ENCODE measurements at places on chromosomes 16 and 17.

DNA sequence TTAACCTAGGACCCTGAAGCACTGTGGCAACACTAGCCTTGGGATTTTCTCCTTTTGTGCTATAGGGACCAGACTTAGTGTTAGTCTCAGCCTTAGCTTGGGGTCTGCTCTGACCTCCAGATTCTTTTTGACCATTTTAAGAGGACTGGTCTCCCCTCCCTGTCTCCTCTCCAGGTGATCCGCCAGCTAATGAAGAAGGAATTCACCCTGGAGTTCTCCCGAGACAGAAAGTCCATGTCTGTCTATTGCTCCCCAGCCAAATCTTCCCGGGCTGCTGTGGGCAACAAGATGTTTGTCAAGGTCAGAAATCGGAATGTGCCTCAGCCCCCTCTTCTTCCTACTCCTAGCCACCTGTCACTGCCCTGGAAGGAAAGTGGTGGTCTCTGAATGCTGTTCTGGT, 19.5 kb downstream of the ATP2A1 start:
- no peak for DNase-seq

- DNase-seq, result no peak
These were observed 146.8 kb downstream of the CYLD start for GRCh38 chr16:50888486-50889261.

DNA sequence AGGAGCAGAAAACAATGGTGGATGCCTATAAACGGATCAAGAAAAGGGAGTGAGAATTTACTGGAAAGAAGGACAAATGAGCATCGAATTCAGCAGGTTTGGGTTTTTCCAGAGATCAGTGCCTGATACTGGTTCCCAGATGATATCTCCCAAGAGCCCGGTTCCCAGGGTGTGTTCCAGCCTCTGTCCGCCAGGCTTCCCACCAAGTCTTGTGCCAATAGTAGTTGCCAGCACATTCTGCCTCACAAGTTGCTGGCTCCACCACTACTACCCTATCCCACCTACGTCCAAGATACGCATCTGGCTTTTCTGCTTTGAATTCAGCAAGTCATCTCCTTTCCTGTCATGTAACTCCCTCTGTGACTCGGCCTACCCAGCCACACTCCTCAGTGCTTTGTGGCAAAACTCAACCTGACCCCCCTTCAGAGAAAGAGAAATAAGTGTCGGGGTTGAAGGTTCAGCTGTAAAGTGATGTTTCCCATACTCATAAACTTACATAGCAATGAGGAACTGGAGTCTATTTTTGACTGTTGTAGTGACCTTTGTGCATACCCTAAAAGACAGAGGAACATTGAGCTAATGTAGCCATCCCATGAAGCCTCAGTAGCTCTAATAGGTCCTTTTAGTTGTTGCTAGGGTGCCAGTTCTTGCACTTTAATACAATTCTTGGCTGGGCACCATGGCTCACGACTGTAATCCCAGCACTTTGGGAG, 277.0 kb downstream of the IRX3 start:
- DNase-seq, result no peak

DNA sequence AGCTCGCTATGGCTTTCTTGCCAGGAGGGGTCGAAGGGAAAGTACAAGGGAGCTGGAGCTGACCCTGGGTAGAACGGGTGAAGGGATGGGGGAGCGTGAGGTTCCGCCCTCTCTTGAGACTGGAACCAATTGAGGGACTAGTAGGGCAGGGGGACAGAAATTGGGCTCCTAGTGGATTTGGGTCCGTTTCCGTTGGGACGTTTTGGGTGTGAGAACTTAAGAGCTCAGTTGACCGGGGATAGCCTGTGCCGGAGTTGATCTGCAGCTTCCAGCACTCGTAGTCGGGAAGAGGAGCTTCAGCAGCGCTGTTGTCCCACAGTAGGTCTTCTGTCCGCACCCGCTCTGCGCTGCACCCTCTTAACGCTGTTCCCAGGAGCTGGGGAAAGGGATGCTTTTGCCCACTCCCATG, 481 bp downstream of the CNTROB start:
- DNase-seq, result no peak

- DNase-seq, result peak; percentile 47
These were observed 13.2 kb downstream of the CD7 start for GRCh38 chr17:82303944-82304808.

DNA sequence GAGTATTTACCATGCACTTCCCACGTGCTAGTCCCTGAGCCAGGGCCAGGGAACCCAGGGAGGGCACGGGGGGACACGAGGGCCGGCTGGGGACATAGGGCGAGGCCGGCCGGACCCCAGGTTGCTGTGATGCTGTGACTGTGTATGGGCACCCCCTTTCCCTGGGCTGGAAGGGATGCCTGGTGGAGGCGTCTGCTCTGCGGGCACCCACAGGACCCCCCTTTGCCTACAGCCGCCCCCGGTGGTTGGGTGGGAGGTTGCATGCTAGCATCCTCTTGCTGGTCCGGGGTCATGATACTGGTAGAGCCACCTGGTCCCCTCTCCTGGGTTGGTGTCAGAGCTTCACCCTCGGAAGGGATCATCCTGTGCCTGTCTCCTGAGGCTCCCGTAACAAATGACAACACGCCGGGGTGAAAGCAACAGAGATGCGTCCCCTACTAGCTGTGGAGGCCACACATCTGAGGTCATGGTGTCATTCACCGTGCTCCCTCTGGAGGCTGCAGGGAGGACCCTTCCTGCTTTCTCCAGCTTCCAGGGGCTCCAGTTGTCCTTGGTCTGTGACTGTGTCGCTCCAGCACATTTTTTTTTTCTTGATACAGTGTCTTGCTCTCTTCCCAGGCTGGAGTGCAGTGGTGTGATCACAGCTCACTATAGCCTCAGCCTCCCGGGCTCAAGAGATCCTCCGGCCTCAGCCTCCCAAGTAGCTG, 3.1 kb upstream of the CIAO3 start:
- no peak for DNase-seq

GRCh38 chr16:67676939-67677338, 10.3 kb downstream of the C16orf86 start:
- no peak for DNase-seq

GRCh38 chr17:49694847-49695697, 12.7 kb downstream of the SLC35B1 start:
- DNase-seq, result peak; percentile 75

- DNase-seq, result peak; percentile 80
These were observed 83.9 kb upstream of the IRX3 start for GRCh38 chr16:54370278-54371040.

DNA sequence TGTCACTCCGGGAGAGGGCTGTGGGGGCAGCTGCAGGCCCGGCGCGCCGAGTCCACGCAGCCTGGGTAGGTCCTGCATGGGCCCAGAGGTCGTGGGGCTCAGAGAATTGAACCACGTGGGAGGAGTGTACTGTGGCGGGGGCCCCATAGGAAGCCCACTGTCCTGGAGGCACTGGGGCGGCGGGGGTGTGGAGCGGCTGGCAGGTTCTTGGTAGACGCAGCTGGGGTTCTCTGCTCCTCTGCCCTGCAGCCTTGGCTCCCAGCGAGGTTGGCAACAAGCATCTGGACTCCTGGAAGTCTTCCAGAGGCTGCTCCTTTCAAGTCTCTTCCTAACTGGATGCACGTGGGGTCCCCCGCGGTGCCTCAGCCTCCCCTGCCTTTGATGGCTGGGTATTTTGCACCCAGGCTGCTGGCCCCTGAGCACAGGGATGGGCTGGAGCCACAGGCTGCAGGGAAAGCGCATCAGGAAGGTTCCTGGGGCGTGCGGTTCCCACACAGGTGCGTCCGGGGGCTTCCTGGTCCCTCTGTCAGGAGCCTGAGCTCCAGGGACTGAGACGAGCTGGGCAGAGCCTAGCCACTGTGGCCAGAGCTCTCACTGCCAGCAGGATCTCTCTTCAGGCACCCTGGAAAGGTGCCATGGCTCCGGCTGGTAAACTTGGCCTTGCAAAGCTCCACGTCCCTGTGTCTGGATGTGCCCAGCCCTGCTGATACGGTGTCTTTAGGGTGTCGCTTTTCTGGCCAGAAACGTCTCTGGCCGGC, 9.3 kb downstream of the KCTD5 start:
- DNase-seq, result no peak

GRCh38 chr17:14019186-14019956, 49.9 kb upstream of the COX10 start:
- DNase-seq, result no peak

GRCh38 chr17:32777436-32777835, 99.5 kb downstream of the MYO1D start:
- no peak for DNase-seq

DNA sequence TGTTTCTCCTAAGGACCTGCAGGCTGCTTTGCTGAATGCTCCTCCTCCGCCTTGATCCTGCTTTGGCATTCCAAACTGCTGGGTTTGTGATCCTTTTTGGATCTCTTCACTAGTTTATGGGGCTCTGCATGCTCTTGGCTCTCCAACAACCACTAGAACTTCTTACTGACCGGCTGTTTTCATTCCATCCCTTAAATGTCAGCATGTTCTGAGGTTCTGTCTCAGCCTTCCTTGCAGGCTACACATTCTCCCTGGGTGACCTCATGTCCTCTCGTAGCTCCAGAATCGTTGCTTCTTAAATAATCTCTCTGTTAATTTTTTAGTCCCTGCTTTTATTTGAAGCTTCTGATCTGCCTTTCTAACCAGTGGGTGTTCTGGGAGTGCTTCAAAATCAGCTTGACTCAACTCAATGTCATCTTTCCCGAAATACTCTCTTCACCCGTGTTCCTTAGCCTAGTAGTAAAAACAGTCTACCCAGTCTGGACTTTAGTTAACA, 119.0 kb upstream of the HS3ST2 start:
- DNase-seq, result no peak

DNA sequence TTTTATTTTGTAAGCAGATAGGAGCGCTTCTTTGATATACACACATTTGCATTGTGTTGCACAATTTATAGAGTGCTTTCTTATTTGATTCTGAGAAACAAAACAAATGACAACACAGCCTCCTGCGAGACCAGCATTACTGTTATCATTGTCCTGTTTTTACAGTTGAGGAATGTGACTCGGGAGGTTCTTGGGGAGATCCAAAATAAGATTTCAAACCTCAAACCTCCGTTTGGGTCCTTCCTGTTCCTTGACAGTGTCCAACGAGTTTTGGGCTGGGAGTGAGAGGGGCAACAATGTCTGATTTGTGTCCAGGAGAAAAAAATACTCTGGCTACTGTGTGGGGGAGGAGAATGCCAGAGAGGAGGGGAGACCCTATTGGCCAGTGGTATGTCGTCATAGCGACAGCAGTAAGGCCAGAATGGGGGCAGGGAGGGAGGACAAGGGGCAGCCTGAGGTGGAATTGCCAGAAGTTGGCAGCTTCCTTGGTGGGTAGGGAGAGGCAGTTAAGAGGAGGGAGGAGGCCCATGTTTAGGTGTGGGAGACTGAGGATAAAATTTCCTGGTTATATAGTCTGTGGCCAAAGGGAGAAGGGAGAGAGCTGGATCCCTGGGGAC, 45.5 kb downstream of the TMEM132E start:
- DNase-seq, result no peak

DNA sequence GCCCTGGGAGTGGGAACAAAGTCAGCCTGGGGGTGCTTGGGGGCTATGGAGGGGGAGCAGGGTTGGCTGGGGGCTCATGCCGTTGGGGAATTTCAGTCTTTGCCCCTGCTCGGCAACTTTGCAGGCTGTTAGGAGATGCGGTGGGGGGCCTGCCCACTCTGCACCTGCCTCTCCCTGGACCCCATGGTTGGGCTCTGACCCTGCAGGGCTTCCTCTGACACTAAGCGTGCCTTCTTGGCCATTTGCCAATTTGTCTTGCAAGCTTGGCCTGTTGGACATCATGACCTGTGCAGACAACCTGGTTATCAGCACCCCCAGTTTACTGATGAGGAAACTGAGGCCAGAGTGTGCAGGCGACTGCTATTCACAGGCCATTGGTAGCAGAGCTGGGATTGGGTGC, 14.6 kb downstream of the ADCY7 start:
- DNase-seq, result no peak

DNA sequence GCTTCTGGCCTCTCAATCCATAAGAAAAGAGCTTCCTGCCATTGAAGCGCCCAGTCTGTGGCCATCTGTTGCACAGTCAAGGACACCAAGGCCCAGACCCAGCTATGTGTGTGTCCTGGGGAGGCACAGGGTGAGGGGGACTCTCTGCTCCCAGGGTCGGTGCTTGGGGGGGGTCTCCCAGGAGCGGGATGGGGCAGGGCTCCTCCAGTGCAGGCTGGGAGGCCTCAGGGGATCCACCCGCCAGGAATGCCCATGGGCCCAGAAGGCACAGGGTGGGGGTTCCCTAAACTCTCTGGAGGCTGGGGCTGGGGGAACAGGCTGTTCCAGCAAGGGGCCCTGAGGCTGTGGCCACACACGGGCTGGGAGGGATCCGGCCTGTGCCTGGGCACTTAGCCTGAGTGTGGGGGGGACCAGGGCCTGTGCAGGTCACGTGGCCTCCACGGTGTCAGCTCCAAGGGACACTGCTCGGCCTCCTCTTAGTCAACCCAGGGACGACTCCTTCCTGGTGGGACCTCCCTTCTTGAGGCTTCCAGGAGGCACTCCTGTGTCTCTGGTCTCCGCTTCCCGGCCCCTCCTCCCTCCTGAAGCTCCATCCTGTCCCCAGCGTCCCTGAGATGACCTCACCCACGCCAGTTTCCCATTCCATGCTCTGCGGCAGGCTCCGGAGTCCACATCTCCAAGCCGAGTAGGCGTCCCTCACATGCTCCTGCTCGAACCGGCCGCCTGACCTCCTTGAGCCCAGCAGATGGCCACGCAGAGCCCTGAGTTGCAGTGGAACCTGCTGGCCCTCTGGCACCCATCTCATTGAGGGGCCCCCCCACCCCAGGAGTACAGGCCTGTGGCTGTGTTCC, 23.1 kb upstream of the BAHCC1 start:
- peak; percentile 61 for DNase-seq

GRCh38 chr16:68113059-68113761, 28.0 kb downstream of the NFATC3 start:
- DNase-seq, result no peak

GRCh38 chr16:67258161-67258835, 9.5 kb downstream of the SLC9A5 start:
- no peak for DNase-seq

DNA sequence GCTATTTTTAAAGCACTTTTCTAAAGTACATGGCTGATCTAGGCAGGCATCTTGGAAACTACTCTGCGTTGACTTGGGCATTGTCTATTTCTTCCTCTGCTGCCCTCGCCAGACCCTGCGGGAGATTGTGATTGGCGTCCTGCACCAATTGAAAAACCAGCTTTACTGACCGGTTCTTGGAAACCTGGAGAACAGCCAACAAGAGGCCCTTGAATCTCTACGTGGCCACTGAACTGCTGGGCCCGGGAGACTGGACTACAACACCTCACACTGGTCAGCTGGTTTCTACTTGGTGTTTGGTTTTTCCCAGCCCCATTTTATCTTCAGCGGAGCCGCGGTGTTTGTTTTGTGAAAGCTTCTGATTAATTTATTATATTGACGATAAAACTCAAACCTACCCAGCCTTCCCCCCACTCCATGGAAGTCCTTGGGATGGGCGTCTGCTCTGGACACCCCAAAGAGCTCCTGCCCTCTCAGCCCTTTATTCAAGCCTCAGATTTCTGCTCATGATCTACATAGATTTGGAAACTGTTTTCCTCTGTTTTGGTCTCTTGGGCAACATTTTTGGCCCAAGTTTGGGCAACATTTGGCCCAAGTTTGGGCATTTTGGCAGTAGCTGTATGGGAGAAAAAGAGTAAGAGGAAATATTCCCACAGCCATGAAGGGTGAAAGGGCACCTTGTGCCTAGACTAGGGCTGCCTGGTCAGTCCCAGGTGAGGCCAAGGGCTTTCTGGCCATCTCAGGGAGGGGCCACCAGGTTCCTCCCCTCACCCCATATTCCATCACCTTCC, 4.7 kb downstream of the MLX start:
- no peak for DNase-seq

All from retina (tissue), 1 donor.